ENCODE measurements at places on chromosomes 5 and 9.

DNA sequence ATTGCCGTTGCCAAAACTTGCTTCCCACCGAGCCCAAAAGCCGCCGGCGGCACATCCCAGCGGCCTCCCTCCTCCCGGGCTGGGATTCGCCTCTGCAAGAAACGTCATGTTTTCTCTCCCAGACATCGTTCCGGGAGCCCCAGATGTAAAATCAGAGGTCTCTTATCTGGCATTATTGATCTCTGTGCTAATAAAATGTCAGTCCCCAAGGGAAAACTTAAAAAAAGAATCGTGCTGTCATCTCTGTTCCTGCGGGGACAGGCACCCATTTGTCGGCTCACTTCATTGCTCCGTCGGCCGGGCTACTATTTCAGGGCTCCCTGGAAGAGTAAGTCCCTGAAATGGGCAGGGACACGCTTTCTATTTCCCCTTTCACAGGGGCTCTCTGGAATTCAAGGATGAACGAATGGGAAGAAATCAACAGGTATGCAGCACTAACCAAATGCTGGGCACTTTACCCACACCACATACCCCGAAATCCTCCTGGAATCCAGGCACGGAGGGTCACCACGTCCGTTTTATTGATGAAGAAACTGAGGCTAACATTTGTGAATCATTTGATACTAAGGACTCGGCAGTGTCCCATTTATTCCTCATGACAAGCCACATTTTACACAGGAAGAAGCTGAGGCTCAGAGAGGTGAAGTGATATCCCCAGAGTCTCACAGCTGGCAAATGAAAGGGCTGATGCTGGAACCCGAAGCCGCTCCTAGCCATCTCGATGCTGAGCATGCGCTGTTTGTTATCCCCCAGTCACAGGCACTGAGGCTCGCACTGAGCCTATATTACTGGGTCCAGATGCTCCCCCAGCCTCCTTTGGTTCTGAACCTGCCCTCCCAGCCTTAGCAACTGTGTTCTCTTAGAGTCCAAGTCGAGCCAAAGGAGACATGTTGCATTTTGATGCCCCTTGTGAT is 35.7 kb upstream of the MSX2 start:
- DNase-seq: no peak

DNA sequence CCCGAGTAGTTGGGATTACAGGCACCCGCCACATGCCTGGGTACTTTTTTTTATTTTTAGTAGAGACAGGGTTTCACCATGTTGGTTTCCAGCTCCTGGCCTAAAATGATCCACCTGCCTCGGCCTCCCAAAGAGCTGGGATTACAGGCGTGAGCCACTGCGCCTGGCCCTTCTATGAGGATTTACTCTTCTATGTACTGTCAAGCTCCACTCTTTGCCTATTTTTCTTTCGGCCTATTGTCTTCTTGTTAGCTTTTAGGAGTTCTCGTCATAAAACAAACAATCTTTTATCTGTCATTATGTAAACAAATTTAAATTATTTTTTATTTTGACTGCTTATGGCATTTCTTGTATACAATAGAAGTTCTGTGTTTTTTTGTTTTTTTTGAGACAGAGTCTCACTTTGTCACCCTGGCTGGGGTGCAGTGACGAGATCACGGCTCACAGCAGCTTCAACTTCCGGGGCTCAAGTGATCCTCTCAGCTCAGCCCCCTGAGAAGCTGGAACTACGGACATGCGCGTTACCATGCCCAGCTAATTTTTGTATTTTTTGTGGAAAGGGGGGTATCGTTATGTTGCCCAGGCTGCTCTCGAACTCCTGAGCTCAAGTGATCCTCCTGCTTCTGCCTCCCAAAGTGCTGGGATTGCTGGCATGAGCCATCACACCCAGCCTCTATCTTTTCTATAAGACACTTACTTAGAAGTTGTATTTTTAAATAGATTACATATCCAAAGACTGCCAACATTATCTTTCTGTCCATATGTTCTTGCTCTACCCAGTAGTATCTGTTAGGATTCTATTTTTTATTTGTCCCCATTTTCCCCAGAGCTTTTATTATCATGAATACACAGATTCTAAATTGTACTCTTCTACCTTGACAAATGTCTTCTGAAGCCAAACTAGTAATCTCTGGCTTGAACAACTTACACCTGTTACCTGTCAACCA is 29.2 kb downstream of the CSNK1A1 start:
- no peak for DNase-seq

- DNase-seq: no peak
These were observed 1164.6 kb upstream of the CDH18 start for GRCh38 chr5:21152611-21153010.

GRCh38 chr5:77262697-77263096 is 52.2 kb downstream of the PDE8B start:
- DNase-seq: no peak

GRCh38 chr5:179406031-179406961 is 61.0 kb upstream of the ADAMTS2 start:
- DNase-seq: no peak

- peak; percentile 95 for DNase-seq
These were observed at the start of gene DNAJC25 for GRCh38 chr9:111631214-111631971. Gene DNAJC25, plus strand, starts transcription at chr9:111631334. Its CDS starts 74 bp downstream, at chr9:111631408.

Data from right renal cortex interstitium (tissue), 3 donors.